ENCODE measurements at places on chromosomes 3 and 15. TPM values are rescaled to one million over a fixed set of nuclear protein-coding genes. Genes with fewer than 3 reads are reported as not detected.

Gene CCDC9B
- polyA plus RNA-seq, result 5.5 TPM

GRCh38 chr3:157844216-157844615, 262.0 kb downstream of the SHOX2 start:
- no peak for DNase-seq

DNA sequence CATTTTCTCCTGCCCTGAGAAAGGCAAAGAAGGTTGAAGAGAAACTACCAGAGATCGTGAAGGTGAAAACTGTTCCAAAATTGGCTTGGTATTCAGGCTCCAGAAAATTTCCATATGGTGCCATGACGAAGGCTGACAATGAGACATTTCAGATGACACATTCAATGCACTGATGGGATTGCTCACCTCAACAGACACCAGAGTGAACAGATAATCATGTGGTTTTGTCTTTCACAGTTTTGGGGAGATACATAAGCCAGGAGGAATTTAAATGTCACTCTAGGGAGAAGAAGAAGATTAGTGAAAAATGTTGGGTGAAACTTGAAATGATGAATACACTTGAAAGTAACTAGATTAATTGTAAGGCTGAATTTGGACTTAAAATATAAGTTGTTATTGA, 339.7 kb upstream of the EPHA3 start:
- no peak for DNase-seq

Gene CASR
- not detected for polyA plus RNA-seq

DNA sequence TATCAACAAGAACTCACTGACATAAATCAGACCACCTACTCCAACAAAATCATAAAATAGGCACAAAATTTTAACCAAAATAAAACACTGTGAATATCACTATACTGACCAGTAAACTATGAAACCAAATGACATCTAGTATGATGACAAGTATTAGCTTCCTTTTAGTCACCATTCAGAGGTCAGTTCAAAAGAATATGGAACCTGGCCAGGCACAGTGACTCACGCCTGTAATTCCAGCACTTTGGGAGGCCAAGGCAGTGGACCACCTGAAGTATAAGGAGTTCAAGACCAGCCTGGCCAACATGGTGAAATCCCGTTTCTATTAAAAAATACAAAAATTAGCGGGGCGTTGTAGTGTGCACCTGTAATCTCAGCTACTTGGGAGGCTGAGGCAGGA, 65.8 kb downstream of the SMARCC1 start:
- no peak for DNase-seq

GRCh38 chr3:36303286-36303685, 77.0 kb upstream of the STAC start:
- no peak for DNase-seq

Gene LYZL4
- not detected for polyA plus RNA-seq

DNA sequence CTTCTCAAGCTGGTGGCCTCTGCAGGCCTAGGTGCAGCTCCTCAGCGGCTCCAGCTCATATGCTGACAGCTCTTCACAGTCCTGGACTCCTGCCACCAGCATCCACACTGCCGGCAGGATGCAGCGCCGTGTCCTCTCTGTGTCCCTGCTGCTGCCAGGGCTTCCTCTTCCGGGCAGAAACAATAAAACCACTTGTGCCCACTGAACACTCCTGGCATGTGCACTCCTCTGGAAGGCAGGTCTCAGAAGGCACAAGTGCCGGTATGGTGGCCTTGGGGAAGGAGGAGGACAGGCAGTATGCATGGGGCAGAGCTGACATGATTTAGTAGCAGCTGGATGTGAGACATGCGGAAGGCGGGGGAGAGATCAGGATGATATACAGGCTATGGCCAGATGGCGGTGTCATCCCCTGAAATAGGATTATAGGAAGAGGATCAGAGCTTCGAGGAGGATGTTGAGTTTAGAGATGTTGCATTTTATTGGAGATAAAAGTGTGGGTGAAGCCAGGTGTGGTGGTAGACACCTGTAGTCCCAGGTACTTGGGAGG, 7.5 kb upstream of the MAN2A2 start:
- no peak for DNase-seq

GRCh38 chr15:35626571-35627318, 80.8 kb upstream of the DPH6 start:
- DNase-seq, result no peak

Gene PRRT3
- 4.2 TPM for polyA plus RNA-seq

Gene CMTM6
- 76.3 TPM for polyA plus RNA-seq
